Pancreas (tissue), 10 donors: ENCODE measurements at places on chromosomes 4 and X. TPM values are rescaled to one million over a fixed set of nuclear protein-coding genes. Genes with fewer than 3 reads are reported as not detected.
A peak's percentile ranks its signal among the peaks of the same experiment; 100 is the strongest.

DNA sequence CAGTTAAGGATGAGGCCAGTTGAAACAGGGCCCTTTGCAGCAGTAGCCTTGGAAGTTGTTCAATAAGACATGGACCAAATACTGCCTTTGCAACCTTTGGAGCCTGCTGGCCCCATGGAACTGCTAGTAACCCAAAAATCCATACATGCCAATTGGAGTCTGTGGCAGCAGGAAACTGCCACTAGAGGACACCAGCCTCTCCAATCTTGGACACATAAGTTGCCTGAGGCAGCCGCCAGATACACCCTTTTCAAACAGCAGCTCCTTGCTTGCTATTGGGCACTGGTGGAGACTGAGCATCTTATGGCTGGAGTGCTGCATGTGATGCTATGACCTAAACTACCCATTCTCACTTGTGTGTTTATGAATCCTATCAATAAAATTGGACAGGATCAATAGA is 14.8 kb upstream of the LAP3 start:
- H3K4me3 ChIP-seq, result no peak overlapping the region
- no peak overlapping the region for H3K27ac ChIP-seq
- no peak for DNase-seq
- no peaks in the 10 kb centered on the region for H3K36me3 ChIP-seq

- H3K4me1 ChIP-seq, result peaks cover 37% of the 10 kb centered on the region
- H3K27me3 ChIP-seq, result no peaks in the 10 kb centered on the region
- no peak for DNase-seq
Observed at GRCh38 chr4:99404595-99405287, 30.4 kb downstream of the ADH7 start.

DNA sequence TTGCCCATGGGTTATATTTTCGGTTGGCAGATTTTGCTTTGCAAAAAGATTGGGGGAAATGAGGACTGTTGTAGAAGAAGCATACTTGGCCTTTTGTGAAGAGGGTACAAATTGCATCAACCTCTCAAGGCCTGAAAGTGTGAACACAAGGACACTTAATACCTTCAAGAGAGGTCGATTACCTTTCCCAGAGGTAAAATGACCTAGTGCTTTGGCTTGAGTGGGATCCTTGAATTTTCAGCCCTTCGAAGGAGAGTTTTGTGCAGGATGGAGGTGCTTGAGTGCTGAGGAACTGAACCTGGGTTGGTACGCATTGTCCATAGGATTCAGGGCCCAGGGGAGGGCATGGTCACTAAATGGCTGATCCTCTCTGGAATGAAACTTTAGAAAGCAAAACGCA is 27.6 kb upstream of the NKAP start:
- H3K4me1 ChIP-seq, result no peaks in the 10 kb centered on the region
- no peak overlapping the region for H3K27ac ChIP-seq
- no peaks in the 10 kb centered on the region for H3K36me3 ChIP-seq

DNA sequence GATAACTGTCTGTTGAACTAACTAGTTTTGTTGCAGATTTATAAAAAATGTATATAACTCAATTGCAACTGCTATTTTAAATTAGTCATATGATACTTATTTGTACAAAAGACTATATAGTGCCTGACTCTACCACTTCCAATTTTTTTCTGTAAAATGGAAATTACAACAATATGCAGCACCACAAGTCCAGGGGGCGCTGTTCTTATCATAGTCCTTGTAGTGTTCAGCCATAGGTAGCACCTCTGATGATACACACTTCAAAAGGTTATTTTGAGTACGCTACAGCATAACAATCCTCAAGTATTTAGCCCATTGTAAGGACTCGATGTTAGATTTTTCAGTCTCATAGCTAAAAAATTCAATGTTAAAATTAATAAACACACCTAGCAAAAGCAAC is 174.9 kb downstream of the CORIN start:
- H3K36me3 ChIP-seq, result no peaks in the 10 kb centered on the region
- no peaks in the 10 kb centered on the region for H3K27me3 ChIP-seq
- no peak overlapping the region for H3K27ac ChIP-seq
- H3K4me3 ChIP-seq, result no peak overlapping the region

- no peak overlapping the region for H3K27ac ChIP-seq
- no peak for DNase-seq
- H3K4me1 ChIP-seq, result no peaks in the 10 kb centered on the region
- H3K36me3 ChIP-seq, result no peaks in the 10 kb centered on the region
Observed at GRCh38 chrX:87873347-87873941, 355.8 kb downstream of the KLHL4 start.

DNA sequence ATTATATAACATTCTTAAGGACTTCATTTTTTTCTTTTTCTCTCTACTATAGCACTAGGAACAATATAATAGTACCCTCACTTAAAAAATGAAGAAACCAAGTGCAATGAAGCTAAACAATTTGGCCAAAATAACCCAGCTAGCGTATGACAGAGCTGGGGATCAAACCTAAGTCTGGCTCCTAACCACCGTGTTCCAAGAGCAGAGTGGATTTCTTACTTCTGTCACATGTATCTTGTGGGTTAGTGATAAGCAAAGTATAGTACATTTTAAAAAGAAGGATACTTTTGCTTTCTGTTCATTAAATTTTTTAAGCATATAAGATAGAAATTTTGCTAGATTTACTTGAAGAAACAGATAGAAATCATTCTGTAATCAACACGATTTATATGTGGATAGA is 11.5 kb downstream of the LIMCH1 start:
- no peaks in the 10 kb centered on the region for H3K36me3 ChIP-seq
- H3K27ac ChIP-seq, result no peak overlapping the region
- no peak for DNase-seq
- no peak overlapping the region for H3K4me3 ChIP-seq
- no peaks in the 10 kb centered on the region for H3K27me3 ChIP-seq
- H3K4me1 ChIP-seq, result no peaks in the 10 kb centered on the region

- H3K4me1 ChIP-seq, result no peaks in the 10 kb centered on the region
- H3K36me3 ChIP-seq, result no peaks in the 10 kb centered on the region
- no peak for DNase-seq
Observed at GRCh38 chr4:99648321-99648720, 9.3 kb downstream of the C4orf54 start.

- H3K27ac ChIP-seq, result no peak overlapping the region
- H3K4me1 ChIP-seq, result peaks cover 12% of the 10 kb centered on the region
- no peaks in the 10 kb centered on the region for H3K36me3 ChIP-seq
- H3K27me3 ChIP-seq, result no peaks in the 10 kb centered on the region
- no peak overlapping the region for H3K4me3 ChIP-seq
Observed at GRCh38 chr4:186248643-186249042, 17.3 kb upstream of the F11 start.

DNA sequence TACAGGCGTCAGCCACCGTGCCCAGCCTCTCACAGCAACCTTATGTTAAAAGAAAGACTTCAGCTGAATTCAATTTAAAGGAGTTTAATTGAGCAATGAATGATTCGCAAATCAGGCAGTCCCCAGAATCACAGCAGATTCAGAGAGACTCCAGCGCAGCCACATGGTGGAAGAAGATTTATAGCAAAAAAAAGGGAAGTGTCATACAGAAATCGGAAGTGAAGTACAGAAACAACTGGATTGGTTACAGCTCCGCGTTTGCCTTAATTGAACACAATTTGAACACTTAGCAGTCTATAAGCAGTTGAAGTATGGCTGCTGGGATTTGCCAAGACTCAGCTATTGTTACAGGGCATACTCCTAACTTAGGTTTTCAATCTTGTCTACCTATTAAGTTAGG is 19.8 kb downstream of the CENPVL3 start:
- no peak overlapping the region for H3K4me3 ChIP-seq
- no peaks in the 10 kb centered on the region for H3K36me3 ChIP-seq
- no peak overlapping the region for H3K27ac ChIP-seq

- no peaks in the 10 kb centered on the region for H3K27me3 ChIP-seq
- no peak for DNase-seq
- H3K4me3 ChIP-seq, result no peak overlapping the region
- H3K4me1 ChIP-seq, result no peaks in the 10 kb centered on the region
Observed at GRCh38 chr4:161554372-161554990, 609.3 kb downstream of the FSTL5 start.

DNA sequence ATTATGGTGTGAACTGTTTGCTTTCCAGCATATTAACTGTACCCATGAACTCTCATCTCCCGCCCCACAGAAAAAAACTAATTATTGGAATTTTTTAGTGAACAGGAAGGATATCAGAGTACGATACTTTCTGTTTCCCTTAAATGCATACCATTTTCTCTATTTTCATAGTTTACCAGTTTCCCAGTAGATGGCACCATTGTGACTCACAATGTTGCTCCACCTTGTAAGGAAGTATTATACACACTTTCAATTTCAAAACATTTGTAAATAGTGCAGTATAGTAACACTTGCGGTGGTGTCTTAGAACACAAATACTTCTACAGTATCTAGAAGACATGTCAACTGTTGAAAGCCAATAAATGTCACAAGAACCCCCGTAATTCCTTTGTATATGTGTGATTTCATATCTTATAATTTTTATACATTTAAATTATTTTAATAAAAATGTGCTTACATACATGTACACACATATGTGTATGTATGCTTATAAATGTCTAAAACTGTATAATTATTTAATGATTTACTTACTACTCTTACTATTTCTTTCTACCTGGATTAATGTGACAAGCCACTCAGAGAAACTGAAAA is 167.3 kb downstream of the SLIT2 start:
- no peaks in the 10 kb centered on the region for H3K36me3 ChIP-seq
- no peaks in the 10 kb centered on the region for H3K4me1 ChIP-seq
- H3K4me3 ChIP-seq, result peak overlapping the region; percentile 26
- DNase-seq, result no peak

- no peaks in the 10 kb centered on the region for H3K4me1 ChIP-seq
- no peak overlapping the region for H3K27ac ChIP-seq
- H3K4me3 ChIP-seq, result no peak overlapping the region
- H3K36me3 ChIP-seq, result no peaks in the 10 kb centered on the region
- DNase-seq, result no peak
- H3K27me3 ChIP-seq, result peaks cover 4% of the 10 kb centered on the region
Observed at GRCh38 chrX:103904301-103904700, 58.1 kb upstream of the TMSB15B start.

- H3K4me1 ChIP-seq, result no peaks in the 10 kb centered on the region
- no peak overlapping the region for H3K4me3 ChIP-seq
- H3K27ac ChIP-seq, result no peak overlapping the region
- no peaks in the 10 kb centered on the region for H3K36me3 ChIP-seq
Observed at GRCh38 chr4:174100910-174101309, 182.6 kb downstream of the FBXO8 start.

GRCh38 chr4:76300012-76300411 is 6.5 kb upstream of the STBD1 start:
- no peak for DNase-seq
- no peak overlapping the region for H3K27ac ChIP-seq
- H3K27me3 ChIP-seq, result no peaks in the 10 kb centered on the region

- H3K4me3 ChIP-seq, result no peak overlapping the region
- H3K27me3 ChIP-seq, result no peaks in the 10 kb centered on the region
- H3K27ac ChIP-seq, result no peak overlapping the region
Observed at GRCh38 chr4:895596-895995, 36.5 kb downstream of the GAK start.

GRCh38 chr4:69754926-69755580 is 5.4 kb downstream of the SULT1B1 start:
- no peaks in the 10 kb centered on the region for H3K36me3 ChIP-seq
- H3K27ac ChIP-seq, result no peak overlapping the region
- DNase-seq, result no peak
- no peaks in the 10 kb centered on the region for H3K27me3 ChIP-seq

- no peaks in the 10 kb centered on the region for H3K27me3 ChIP-seq
- DNase-seq, result no peak
- H3K27ac ChIP-seq, result no peak overlapping the region
- no peak overlapping the region for H3K4me3 ChIP-seq
- no peaks in the 10 kb centered on the region for H3K36me3 ChIP-seq
- H3K4me1 ChIP-seq, result no peaks in the 10 kb centered on the region
Observed at GRCh38 chr4:121255986-121256750, 92.0 kb upstream of the TNIP3 start.

DNA sequence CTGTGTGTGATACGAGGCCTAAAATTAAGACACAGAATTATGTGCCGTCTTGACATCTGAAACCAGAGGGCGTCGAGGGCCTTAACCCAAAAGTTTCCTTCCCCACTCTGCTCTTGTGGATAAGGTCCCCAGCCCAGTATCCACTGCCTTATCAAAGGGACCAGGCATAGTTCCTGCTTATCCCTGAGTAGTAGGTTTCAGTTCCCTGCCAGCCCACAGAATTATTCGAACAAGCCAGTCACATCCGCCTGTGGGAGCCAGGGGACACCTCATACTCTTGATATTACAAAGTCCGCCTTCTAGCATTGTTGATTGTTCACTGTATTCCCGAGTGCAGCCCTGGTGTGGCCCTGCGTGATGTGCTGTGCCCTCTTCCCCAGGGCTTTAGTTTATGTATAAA is 5.4 kb upstream of the MMRN1 start:
- no peak overlapping the region for H3K4me3 ChIP-seq
- no peaks in the 10 kb centered on the region for H3K27me3 ChIP-seq
- no peaks in the 10 kb centered on the region for H3K36me3 ChIP-seq
- H3K4me1 ChIP-seq, result no peaks in the 10 kb centered on the region

DNA sequence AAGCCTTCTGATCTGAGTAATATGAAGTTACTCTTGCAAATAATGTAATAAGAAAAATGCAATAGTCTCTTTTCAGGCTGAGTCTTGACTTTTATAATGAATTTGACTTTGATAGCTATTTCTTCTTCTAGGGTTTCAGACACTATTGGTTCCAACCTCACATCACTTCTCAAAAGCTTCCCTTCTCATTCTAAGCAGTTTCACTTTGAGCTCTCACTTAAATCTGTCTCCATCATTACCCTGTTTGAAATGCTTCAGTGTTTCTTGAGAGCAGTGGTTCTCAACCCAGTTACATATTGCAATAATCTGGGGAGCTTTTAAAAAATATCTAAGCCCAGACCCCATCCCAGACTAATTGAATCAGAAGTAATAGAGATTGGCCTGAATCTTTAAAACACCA is 40.5 kb upstream of the BMP2K start:
- no peak overlapping the region for H3K27ac ChIP-seq
- no peak overlapping the region for H3K4me3 ChIP-seq
- H3K27me3 ChIP-seq, result no peaks in the 10 kb centered on the region
- no peaks in the 10 kb centered on the region for H3K36me3 ChIP-seq

- no peak overlapping the region for H3K27ac ChIP-seq
- no peak for DNase-seq
- no peaks in the 10 kb centered on the region for H3K4me1 ChIP-seq
- H3K27me3 ChIP-seq, result no peaks in the 10 kb centered on the region
- H3K4me3 ChIP-seq, result no peak overlapping the region
- no peaks in the 10 kb centered on the region for H3K36me3 ChIP-seq
Observed at GRCh38 chr4:151960449-151961230, 199.8 kb upstream of the GATB start.

GRCh38 chr4:98314791-98315565 is 53.8 kb downstream of the RAP1GDS1 start:
- H3K27ac ChIP-seq, result no peak overlapping the region
- H3K4me1 ChIP-seq, result no peaks in the 10 kb centered on the region
- DNase-seq, result no peak

DNA sequence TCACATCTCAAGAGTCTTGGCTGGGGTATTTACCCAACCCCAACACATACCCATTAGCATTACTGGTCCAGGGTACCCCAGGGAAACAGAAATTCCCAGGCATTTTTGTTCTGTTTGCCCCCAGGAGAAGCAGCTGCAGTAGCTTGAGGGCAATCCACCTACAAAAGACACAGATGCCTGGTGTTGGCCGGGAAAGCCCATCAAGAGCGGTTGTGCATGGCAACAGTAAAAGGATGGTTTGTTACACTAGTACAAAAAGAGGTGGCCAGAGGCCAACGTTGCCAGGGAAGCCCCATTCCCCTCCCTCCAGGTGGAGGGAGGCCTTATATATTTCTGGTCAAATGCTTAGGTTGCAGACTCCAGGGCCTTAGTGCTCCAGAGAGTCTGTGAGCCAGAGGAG is 637.8 kb downstream of the BCOR start:
- no peaks in the 10 kb centered on the region for H3K4me1 ChIP-seq
- H3K4me3 ChIP-seq, result no peak overlapping the region
- no peaks in the 10 kb centered on the region for H3K36me3 ChIP-seq

The IRS4 gene
- not detected for total RNA-seq

The GALNTL6 gene
- 0.41 TPM for total RNA-seq

The SASH3 gene
- total RNA-seq, result 3.6 TPM

The NEUROG2 gene
- total RNA-seq, result not detected

The IL2RG gene
- total RNA-seq, result 2.2 TPM
